ENCODE measurements at places on chromosomes 7 and 10.

GRCh38 chr7:2913760-2914387, 69.8 kb upstream of the GNA12 start:
- no peak for DNase-seq

DNA sequence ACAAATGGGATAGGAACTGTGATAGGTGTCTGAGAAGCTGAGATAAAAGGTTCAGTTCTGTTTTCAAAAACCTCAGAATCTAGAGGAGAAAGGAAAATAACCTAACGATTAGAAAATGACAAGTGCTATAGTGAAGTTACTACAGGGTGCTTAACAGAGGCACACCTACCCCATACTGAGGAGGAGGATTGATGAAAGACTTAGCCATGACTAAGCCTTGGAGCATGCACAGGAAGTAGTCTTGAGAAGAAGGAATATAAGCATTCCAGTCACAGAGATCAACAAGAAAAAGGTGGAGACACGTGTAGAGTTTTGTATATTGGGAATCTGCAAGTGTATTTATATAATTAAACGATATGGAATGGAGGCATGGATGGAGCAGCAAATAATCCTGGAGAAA, 1225.5 kb upstream of the CELF2 start:
- DNase-seq = no peak

- no peak for DNase-seq
These were observed 628.4 kb downstream of the PARD3 start for GRCh38 chr10:34186745-34187144.

DNA sequence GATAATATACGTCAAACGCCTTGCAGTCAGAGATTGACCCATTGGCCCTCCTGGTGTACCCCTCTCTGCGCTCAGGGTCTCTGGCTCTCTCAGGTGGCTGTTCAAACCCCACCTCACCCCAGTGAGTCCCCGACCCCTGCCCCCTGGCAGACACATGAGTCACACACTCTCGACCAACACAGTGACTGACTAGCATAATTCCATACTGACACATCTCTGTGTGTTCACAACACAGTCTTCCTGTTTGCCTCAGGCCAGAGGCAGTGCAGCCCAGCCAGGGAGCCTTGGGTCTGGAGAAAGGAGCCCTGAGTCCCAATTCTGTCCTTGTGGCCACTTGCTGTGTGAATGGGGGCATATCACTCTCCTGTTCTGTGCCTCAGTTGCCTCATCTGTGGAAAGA, 40.1 kb downstream of the PALD1 start:
- no peak for DNase-seq

DNA sequence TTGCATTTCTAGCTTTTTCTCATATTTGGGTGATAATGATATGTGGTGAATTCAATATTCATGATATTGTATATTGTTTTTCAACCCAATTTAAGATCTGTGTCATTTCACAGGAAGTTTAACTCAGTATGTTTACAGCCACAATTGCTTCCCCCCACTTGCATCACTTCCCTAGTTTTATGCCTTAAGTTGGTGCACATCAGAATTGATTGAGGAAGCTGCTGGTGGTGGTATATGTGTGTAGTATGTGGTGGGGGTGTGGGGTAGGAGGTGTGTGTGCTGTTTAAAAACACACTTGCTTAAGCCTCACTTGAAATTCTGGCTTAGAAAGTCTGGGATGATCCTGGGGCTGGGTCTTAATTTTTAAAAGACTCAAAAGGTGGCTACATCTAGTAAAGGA, 245.1 kb upstream of the AOAH start:
- no peak for DNase-seq

- DNase-seq = no peak
These were observed 374.6 kb downstream of the DNAJB6 start for GRCh38 chr7:157711353-157711888.

DNA sequence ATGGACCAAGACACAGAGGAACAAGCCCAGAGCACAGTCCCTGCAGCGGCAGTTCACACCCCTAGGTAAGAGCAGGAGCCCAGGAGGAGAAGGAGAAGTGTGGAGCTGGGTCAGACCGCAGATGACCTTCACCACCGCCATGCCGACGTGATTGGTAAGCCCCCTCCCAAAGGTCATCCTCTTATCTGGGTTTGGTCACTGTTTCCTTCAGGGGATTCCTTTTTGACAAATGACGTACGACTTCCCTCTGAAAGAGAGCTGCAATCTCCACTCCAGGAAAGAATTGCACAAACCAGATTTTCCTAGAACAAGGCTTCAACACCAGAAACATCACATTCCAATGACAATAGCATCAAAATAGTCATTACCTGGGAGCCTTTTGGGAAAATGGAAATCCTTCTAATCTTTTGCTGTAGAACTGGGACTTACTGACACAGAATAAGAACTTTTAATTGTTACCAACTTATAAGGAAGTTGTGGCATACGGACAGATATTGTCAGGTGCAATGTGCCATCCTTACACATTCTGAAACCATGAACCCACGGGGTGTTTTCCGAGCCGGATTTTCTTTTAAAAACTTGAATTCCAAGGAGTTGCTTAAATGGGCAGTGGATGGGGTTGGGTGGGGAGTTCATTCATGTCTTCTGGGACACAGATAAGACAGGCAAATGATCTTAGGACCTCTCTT, 20.8 kb upstream of the ADAM12 start:
- no peak for DNase-seq

GRCh38 chr10:47452495-47453140, 31.3 kb downstream of the ANXA8 start:
- DNase-seq = no peak

GRCh38 chr10:124649214-124649613, 95.0 kb downstream of the FAM53B start:
- no peak for DNase-seq

- no peak for DNase-seq
These were observed 32.4 kb upstream of the CCDC7 start for GRCh38 chr10:32413513-32413912.

GRCh38 chr7:116180302-116180701, 30.0 kb upstream of the TES start:
- DNase-seq = no peak

GRCh38 chr7:74405191-74405898, 48.4 kb upstream of the GTF2IRD1 start:
- DNase-seq = no peak

DNA sequence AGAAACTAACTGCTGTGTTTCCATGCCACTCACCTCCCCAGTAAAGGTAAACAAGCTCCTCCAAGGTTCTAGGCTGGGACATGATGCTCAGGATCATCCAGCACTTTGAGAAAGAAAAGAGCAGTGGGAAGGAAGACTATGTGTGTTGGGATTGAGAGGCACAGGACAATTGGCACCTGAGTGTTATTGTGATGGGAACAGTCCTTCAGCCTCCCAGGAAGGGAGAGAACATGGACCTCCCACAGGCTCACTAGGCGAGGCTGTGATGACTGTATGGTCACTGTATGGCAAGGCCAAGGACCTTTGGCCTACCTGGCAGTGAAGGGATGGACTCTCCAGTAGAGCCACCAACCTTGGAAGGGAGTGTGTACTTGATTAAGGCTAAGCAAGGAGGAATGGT, 123.2 kb upstream of the UNC5B start:
- no peak for DNase-seq

DNA sequence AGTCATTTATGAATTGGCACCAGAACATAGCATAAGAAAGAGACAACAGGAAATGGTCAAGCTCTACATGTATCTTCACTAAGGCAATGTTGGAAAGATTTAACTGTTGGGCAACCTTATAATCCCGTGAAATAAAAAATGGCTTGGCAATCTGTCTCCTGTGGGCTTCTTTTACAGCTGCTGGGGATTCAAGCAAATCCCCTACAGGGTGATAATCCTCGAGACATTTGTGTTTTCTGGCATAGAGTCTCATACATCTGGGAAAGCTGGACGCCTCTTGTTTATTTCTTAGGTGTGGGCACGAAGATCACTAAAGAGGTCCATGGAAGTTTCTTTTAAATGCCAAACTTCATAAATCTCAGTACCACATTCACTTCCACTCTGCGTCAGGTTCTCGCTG, 82.2 kb upstream of the GPR141 start:
- no peak for DNase-seq

DNA sequence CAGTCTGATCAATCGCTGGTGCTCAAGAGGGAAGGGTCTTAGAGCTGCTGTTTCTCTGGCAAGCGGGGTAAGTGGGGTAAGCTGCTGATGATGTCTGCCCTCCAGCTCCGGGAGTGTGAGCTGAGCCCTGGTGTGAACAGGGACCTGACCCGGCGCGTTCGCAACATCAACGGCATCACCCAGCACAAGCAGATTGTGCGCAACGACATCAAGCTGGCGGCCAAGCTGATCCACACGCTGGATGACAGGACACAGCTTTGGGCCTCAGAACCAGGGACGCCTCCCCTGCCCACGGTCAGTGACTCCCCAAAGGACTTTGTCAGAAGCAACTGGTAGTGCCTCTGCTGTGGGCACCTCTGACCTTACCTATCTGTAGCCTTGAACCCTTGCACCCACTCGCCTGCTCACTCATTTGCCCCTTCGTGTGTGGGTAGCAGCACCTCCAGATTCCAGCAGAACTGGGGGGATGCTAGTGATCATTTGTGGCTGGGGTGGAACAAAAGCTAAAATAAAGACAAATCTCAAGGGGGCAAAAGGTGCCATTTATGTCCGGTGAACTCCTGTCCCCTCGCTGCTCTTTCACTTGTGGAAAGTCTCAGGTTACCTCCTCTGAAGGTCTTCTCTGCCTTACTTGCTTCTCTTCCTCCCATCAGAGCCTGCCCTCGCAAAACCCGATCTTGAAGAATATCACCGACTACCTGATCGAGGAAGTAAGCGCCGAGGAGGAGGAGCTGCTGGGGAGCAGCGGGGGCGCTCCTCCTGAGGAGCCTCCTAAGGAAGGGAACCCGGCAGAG, 3.2 kb downstream of the UFSP1 start:
- no peak for DNase-seq

DNA sequence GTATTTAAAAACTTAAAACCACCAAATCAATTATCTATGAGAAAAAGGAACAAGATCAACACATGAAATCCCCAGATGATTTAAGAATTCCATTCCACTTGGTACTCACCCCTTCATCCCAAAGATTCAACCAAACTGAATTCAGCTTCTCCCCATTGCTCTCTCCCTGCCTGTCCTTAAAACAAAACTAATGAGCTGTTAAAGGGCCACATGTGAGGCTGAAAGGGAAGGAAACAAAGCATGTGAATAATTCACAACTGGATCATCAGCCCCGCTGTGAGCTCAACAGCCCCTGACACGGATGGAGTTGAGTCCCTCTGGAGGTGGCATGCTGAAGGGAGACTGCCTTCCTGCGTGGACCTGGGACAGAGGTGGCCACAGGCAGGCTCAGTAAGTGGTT, 32.9 kb downstream of the VOPP1 start:
- DNase-seq = no peak

DNA sequence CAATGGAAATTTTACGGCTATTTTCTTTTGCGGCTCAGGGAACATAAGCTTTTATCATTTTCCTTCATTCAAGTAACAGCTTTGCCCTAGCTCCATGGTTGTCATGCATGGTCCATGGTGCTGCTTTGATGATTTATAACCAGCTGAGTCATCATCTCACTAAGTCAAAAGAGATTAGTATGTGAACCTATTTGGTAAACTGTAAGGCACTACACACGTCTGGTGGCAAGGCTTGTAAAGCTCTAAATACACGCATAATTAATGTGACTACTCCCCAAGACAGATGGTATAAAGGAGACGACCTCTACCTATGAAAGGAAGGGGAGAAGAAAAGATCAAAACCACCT, 340.2 kb downstream of the KCNMA1 start:
- no peak for DNase-seq

GRCh38 chr7:108296911-108297310, 159.3 kb downstream of the NRCAM start:
- DNase-seq = no peak

- DNase-seq = no peak
These were observed 72.9 kb downstream of the ZNF783 start for GRCh38 chr7:149334930-149335329.

- DNase-seq = no peak
These were observed 157.4 kb upstream of the MAGI2 start for GRCh38 chr7:79610748-79611304.

- no peak for DNase-seq
These were observed 144.7 kb downstream of the GRK5 start for GRCh38 chr10:119352042-119352441.

DNA sequence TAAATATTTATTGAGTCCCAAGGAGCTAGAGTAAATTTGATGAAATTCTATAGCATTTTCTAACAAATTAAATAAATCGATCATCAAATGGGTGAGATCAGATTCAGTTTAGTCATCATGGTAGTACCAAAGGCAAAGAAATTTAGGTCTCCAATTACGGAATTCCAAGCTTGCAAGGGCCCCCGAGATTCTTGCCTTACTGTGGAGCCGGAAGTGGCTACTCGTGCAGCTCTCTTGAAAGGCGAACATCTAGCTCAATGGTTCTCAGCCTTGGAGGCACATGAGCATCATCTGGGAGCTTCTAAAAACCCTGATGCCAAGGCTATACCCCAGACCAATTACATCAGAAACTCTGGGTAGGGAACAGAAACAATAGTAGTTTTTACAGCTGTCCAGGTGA, 117.9 kb upstream of the PRR15 start:
- DNase-seq = no peak

DNA sequence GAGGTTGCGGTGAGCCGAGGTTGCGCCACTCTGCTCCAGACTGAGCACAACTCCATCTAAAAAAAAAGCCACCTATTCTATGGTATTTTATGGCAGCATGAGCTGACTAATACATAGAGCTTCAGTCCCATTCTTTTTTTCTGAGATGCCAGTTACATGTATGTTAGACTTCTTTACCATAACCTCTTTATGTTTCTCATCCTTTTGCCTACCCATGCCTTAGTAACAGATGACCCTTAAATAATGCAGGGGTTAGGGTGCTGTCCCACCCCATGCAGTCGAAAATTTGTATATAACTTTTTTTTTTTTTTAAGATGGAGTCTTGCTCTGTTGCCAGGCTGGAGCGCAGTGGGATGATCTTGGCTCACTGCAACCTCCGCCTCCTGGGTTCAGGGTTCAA, 22.7 kb upstream of the HHEX start:
- no peak for DNase-seq

DNA sequence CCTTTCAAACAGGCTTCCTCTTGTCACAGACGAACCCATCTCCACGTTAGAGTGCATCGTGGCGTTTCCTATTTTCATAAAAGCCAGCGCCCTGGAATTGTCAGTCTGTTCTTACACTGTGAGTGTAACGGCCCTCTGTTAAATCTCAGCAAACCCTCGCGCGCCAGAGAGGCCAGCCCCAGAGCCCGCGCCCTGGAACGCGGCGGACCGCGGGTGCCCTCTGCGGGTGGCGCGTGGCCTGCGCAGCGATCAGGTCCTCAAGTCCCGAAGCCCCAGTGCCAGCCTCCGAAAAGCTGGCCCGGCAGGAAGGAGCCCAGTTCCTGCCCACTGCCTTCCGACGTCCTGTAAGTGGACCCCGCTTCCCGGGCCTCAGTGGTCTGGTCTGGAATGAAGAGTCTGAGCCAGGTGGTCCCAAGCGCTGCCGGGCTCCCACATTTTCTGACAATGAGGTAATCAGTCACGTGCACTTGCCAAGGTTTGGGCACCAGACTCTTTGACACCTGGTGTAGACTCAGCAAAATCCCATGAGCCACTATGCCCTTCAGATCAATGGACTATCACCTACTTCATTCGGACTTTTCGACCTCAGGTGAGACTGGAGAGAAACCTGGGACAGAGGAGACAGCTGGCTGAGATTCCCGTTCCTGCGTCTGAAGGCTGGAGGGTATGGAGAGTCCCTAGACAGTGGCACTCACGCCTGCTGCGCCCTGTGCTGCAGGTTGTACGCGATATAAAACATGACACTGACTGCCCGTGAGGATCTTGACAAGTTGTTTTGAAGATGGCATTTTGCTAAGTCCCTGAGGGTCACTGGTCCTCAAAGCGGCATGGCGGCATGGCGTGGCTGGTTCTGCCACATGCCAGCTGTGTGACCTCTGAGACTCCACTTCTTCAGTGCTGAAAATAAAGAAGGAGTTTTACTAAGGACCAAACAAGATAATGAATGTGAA, 109.4 kb upstream of the LANCL2 start:
- peak; percentile 70 for DNase-seq

All from brain pericyte (primary cell).